GM06990 (cell line): ENCODE measurements at places on chromosomes 7 and 10.

DNA sequence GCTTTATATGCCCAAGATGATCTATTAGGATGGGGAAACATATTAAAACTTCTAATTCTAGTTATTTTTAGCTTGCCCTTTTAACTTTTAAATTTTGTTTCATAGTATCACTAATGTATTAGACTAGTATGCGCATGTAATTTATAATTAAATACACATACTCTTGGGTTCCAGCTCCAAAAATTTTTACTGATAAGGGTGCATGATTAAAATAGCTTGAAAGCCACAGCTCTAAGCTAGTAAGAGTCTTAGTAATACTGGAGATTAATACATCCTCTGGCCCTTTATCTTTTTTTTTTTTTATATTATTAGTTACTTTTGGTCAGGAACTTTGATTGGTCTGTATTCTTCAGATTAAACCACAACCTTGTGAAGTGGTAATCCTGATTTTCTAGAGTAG is 53.6 kb downstream of the ATXN7L1 start:
- no peak for DNase-seq

DNA sequence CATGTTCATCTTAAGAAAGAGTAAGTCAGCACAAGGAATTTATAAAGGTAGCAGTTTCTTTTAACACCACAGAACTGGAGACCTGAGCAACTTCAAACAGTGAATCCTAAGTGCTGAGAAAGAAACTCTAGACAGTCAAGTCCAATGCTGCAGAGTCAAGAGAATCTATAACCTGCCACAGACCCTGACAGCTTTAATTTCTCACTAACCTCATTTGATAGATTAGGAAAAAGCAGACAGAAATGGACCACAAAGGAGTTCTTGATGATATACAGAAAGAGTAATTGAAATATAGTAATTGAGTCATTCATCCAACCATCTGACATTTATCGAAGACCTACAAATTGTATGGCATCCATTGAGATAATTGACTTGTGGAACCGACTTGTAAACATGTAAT is 847.0 kb downstream of the SORCS1 start:
- DNase-seq = no peak

- DNase-seq = no peak
Measured at GRCh38 chr10:132172091-132173066, 14.4 kb upstream of the DPYSL4 start.

DNA sequence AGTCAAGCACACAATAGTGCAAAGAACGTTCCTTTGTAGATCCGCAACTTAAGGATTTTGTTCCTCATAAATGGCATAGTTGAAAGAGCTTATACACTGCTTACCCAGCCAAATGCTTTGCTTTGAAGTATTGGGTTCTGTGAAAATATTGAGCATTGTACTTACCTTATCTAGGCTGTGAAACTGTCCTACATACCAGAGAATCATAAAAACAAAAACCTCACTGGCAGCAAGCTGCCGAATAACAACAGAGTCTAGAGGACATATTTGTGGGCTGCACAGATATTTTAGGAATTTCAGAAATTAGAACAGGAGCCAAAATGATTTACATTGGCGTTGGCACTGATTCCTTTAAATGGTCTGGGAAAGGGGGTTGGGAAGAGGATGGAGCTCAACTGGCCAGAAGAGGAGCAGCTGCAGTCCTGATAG is 174.8 kb downstream of the RTKN2 start:
- no peak for DNase-seq

DNA sequence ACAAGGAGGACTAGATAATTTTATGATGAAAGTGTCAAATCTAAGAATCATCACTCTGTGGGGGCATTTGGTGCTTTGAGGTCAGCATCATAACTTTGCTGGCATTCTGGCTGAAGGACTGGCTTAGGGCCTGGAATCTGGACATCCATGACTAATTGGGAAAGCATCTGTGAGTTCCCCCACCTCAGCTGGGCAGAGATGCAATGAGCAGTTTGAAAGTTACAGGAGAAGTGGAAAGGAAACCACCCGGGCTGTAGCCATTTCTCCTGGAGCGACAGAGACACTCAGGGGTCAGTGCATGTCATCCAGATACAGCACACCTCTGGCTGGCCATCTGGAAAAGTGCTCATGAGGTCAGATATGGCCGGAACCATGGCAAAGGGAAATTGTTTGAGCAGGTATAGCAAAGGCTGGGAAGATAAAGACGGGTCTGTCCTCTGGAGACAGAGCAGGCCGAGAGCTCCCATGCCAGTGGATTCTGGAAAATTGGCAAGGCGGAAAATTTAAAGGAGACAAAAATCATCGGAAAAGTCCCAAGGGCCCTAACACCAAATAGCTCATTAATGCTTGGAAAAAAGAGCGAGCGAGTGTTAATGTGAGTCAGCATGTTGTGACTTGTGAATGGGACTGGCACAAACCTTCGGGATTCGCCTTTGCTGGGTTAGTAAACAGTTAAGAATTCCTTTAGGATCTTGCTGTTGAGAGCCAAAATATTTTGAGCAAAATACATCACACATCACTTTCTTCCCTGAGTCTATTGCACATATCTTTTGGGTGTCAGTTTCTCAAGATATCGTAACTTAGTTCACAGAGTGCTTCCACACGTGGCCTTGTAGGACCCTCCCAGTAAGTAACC is 188.4 kb upstream of the AGK start:
- DNase-seq = no peak

DNA sequence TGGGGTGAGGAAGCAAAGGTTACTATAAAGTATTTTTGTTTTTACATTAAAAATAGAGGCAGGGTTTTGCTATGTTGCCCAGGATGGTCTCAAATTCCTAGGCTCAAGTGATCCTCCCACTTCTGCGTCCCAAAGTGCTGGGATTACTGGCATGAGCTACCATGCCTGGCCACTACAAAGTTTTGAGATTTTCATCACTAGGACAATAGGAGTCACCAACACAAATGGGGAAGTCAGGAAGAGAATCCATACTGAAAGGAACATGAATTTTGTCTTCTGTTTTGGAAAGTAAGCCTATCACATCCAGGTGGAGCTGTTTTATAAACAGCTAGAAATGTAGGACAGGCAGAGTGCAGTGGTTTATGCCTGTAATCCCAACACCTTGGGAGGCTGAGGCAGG is 20.0 kb upstream of the CAPZA2 start:
- DNase-seq = no peak

- DNase-seq = no peak
Measured at GRCh38 chr7:53789741-53790140, 752.4 kb upstream of the VSTM2A start.

DNA sequence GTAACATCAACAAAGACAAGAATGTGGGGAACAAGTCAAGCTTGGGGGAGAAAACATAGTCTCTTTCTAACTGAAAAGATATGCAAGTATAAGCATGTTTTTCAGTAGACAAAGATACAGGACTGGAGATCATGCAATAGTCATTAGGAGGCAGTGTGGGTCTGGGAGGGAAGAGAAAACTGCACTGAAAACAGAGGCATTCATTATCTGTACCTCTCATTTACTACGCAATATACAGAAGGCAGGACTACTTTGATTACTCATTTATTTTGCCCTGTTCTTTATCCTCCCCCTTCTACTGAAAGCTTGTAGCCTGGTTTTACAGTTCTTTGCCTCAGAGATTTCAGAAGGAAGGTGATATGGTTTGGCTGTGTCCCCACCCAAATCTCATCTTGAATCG is 341.2 kb downstream of the CRPPA start:
- DNase-seq = no peak

DNA sequence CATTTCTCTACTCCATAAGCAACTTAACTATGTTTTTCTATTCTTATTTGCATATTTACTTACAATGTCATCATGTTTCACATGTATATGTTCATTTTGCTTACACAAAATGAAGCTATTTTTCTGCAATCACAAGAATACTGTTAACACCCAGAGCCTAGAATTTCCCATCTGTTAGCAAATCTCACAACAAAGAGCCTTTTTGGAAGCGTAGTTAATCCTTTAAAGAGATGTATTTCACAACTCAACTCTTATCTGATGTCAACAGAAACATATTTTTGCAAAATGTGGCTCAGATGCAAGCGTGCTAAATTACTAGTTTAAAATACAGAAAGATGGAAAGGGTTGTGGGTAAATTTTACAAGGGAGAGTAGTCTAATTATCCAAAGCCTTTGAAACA is 110.6 kb upstream of the COL1A2 start:
- DNase-seq = no peak

- no peak for DNase-seq
Measured at GRCh38 chr10:3190817-3191216, 18.2 kb upstream of the PITRM1 start.

- no peak for DNase-seq
Measured at GRCh38 chr7:97871659-97872024, 566 bp downstream of the ASNS start.

GRCh38 chr7:16422103-16422435 is 731 bp upstream of the CRPPA start:
- DNase-seq = no peak

DNA sequence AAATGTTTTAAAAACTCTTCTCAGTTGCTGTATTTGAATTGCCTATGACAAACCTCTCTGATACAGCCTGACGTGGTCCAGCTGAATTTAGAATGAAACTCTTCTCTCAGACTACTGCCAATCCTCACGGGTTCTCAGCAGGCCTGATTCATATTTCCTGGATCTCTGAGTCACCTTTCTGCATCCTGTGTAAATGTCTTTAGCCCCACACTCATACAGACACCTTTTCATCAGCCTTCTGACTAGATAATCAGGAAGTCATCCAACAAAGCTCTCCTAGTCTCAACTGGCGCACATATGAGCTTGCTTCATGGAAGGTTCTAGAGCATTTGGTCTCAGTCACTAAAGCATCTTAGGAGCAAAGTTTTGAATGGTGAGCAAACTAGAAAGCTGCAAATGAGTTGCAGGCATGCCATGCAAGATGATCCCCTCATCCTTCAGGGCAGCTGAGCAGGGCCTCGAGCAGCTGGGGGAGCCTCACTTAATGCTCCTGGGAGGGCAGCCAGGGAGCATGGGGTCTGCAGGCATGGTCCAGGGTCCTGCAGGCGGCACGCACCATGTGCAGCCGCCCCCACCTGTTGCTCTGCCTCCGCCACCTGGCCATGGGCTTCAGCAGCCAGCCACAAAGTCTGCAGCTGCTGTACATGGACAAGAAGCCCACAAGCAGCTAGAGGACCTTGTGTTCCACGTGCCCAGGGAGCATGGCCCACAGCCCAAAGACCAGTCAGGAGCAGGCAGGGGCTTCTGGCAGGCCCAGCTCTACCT is 182.8 kb downstream of the ARHGAP12 start:
- no peak for DNase-seq

DNA sequence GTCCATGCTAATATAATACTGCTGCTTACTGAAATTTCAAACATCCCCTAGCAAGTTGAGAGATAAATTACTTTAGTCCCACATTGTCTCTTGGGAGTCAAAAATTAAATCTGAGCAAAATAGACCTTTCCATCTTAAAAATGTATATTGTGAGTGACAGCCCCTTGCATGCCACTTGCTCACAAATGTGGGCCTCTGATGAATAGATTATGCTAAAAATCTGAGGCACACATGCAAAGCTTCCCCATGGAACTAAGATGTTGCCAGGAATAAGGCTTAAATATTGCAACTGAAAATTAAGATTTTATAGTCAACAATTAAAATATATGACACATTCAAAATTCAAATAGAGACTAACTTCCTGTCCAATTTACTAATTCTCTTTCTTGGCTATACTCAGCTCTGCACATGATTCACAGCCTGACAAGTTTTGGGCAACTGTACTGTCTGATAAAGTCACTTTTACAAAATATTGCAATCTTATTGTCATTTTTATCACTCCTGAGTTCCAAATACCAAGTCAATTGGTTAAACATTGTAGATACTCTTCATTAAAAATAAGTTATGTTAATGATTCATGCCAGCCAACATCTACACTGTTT is 301.2 kb downstream of the CACNA2D1 start:
- no peak for DNase-seq

DNA sequence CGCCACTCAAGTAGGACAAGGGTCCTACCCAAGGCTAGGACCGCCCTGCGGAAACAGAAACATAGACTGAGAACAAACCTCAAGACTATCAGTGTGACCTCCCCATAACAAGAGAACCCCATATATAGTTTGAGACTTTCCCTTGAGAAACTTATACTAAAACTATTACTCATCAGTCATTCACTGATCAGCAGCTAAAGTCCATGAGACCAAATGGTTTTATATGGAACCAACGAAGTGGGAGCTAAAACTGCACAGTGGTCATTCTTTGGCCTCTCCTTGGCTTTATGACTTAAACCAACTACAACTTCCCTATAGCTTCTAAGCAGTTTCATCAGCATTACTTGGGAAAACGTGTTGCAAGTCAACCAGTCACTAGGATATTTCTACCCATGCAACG is 13.7 kb upstream of the ZSCAN21 start:
- no peak for DNase-seq

DNA sequence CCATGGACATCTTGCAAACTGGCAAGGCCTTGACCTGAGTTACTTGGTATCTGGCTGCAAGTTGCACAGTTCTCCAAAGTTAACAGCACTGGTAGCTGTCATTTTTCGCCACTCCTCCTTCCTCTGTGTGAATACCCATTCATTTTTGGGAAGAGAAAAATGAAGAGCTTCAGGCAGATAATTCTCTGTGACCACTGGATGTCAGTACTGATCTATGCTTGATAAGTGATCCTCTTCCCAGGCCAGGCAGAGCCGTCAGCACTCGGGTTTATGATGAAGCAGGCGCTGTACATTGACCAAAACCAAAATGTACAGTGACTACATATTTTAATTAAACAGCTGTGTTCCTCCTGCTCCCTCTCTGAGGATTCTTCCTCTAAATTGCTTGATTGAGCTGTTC is 55.9 kb upstream of the PDZD8 start:
- no peak for DNase-seq

DNA sequence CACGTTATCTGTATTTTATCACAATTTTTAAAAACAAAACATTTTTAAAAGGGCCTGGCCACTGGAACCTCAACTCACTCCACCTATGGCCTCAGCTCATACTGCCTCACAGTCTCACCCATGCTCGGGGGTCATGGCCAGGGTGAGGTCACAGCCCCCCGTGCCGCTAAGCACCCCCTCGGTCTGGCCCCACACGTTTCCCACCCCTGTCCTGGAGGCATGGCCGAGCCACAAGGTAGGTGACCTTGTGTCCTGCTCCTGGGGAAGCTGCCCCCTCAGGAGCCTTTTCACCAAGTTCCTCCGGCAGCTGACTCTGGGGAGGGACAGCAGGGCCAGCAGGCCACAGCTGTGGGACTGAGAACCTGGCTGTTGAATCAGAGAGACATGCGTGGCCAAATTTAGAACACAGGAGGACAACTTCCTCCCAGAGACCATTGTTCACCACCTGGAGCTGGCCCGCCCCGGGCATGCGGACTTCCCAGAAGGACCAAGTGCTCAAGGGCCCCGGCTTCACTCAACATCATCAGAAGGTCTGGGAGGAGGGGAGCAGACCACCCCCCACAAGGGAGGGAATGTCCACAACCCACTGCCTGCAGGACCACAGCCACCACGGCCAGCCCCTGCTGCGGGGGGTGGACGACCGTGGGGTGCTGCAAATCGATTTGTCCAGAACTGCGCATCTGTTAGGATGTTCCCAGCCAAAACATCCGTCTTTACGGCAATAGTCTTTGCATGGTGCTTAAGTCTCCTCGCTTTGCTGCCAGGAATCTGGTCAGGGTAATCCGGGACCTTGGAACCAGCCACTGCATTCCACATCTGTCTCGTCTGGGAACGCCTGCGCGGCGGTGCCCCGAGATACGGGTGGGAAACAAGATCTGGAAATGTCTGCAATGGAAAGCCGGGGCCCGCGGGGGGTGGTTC is 48.6 kb upstream of the PDGFA start:
- DNase-seq = no peak

GRCh38 chr7:71009636-71010035 is 122.3 kb upstream of the GALNT17 start:
- no peak for DNase-seq
